ENCODE measurements at places on chromosomes 7 and 10. TPM values are rescaled to one million over a fixed set of nuclear protein-coding genes. Genes with fewer than 3 reads are reported as not detected.

CYP2E1 gene
- 0.36 TPM for total RNA-seq

GRCh38 chr7:108280136-108280535 lies 150.0 kb upstream of the LAMB4 start:
- DNase-seq, result no peak

- DNase-seq, result no peak
Observed at GRCh38 chr7:151100921-151101320, 14.6 kb downstream of the AGAP3 start.

DNA sequence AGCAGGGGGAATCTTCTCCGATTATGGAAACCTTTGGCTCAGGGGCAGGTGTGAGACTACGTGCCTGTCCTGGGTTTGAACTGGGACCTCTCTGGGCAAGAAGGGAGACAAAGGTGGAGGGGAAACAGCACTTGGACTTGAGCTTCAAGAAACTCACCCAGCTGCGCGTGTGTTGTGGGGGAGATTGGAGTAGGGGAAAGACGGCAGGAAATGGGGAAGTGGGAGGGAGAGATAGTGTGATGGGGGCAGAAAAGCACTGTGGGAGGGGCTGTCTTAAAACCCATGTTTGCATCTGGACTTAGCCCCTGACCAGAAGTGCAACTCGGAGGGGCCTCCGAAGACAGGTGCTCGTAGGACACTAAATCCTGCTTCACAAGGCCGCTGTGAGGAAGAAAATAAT lies 107.0 kb downstream of the HIP1 start:
- no peak for DNase-seq

DNA sequence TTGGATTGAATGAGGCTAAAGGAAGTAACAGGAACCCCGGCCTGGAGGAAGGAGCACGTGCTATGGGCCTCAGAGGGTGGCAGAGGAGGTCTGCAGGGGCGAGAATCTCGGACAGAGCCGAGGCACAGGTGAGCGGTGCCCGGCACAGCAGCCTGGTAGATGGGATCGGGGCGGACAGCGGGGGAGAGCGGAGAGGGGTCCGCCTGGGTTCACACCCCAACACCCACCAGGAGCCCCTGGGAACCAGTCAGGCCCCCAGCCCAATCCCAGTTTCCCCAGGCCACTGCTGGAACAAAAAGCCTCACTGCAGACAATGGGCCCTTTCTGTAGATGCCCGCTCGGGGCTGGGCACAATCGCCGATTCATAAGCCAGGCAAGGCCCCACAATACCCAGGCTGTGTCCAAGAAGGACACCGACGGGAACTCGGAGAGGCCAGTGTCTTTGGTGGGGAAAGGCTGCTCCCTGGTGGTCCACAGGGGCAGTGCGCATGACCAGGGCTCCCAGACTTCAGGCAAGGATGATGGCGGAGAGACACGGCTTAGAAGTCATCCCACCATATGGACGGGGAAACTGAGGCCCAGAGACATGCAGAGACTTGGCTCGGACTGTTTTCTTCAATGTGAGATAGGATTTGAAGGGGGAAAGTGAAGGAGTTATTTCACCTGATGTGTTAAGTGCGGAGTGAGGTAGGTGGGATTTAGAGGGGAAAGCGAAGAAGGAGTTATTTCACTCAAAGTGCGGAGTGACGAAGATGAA lies 106.9 kb upstream of the GPR26 start:
- DNase-seq, result peak; percentile 81

DNA sequence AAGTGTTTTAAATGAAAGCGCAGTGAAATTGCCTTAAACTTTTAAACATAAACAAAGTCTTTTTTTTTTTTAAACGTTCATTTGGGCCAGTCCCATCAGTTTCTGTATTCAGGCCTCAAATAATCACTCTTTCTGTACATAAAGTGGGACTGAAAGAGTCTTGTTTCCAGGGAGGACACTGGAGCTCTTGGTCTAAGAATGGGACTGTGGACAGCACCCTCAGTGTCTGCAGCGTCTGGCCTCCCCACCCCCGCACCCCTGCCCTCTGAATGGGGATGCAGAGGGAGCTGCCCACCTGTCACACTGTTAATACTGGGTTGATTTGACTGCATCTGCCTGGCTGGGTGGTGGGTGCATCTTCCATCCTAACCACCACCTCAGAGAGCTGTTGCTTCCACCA lies 5.2 kb downstream of the ZNF365 start:
- no peak for DNase-seq

CPED1 gene
- not detected for total RNA-seq

GRCh38 chr7:43487731-43488073 lies 95.2 kb upstream of the STK17A start:
- no peak for DNase-seq

CNPY1 gene
- not detected for total RNA-seq

DNA sequence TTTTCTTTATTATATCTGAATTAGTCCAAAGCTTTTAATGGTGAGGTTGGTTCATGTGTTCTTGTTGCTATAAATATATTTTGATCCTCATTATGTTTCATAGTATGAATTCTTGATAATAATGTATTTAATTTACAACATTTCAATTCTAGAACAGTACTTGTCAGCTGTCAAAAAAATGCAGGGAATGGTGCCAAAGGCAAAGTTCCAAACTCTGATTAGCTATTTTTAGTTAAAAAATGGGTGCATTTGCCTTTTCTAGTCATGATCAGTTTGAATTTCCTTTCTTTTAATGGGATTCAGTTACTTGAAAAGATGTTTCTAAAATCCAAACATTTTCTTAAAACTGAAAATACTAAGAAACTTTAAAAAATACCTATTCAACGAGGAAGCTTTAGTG lies 49.6 kb downstream of the ANKIB1 start:
- no peak for DNase-seq

- DNase-seq, result no peak
Observed at GRCh38 chr7:129739427-129739826, 127.9 kb downstream of the NRF1 start.

OPALIN gene
- total RNA-seq, result not detected

DNA sequence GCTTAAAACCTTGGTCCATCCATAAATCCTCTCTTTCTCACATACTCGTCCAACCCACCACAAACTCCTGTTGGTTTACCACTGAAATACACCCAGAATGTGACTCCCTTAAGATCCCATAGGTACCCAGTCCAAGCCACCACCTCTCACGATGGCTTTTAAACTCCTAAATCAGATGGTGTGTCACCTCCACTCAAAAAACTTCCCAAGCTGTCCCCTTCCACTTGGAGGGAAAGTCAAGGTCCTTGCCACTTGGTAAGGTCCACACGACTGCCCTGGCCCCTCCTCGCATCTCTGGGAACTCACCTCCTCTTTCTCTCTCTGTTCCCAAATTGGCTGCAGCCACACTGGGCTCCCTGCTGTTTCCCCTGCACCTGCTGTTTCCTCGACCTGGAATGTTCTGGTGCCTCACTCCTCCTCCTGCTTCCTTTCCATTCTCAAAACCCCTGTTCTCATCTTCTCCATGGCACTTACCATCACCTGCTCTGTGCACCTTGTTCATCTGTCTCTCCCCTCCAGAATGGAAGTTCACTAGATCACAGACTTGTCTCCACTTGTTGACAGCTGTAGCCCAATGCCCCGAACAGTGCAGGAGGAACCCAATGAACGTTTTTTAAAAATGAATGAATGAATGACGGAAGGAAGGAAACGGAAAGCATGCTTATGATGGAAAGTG lies 23.0 kb downstream of the ZFAND2A start:
- peak; percentile 29 for DNase-seq

GRCh38 chr7:41098846-41099245 lies 604.0 kb downstream of the INHBA start:
- no peak for DNase-seq

Data from neural progenitor cell (in vitro differentiated cells).